ENCODE measurements at places on chromosomes 2 and 18.
A peak's percentile ranks its signal among the peaks of the same experiment; 100 is the strongest.

DNA sequence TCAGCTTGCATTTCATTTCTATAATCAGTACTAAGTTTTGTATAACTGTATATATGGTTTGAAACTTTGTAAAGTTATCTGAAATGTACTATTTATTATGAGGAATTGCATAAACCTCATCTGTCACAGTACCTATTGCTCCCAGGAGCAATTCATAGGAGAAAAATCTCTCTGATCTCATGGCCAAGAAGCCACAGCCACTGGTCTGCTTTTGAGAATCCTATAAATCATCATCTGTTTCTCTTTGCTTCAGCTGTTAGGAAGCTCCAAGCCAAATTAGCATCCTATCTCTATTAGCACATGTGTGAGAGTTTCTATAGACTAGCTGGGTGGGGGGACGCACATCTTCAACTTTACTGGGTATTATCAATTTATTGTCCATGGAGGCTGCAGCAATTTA, 210.3 kb downstream of the CYP26B1 start:
- no peak for DNase-seq

- DNase-seq, result no peak
These were observed 95.9 kb upstream of the MSH2 start for GRCh38 chr2:47307066-47307465.

DNA sequence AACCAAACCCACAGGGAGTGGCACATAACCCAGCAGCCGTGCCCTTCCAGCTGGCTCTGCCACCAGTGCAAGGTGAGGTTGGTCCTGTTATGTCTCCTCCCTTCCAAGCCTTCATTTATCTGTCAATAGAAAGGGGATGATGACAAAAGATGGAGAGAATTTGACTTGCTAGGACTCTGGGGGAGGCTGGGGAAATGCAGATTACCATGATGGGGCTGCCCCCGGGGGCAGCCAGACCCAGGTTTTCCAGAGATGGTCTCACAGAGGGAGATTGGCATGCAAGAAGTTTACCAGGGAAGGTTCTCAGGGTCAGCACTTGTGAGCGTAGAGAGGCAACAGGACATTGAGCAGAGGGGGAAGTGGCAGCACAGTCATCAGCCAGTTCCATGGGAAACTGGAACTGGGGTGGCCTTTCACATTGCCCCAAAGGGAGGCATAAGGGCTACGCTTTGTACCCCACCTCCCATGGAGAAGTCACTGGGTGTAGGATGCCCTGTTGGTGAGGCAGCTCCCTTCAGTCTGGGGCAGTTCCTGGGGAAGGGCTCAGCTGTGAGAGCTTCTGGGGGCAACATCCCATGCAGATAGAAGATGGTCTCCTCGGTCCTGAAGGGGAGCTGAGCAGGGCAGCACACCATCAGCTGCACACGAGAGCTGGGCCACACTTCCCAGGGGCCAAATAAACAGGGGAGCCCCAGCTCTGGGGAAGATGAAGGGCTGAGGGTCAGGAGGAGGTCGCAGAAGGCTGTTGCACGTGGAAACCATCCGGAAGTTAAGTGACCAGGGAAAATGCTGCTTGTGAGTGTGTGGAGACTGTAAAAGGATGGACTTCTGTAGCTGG, 117.8 kb upstream of the EPC2 start:
- no peak for DNase-seq

- DNase-seq, result no peak
These were observed 24.5 kb upstream of the MMADHC start for GRCh38 chr2:149612122-149612521.

- DNase-seq, result no peak
These were observed 782 bp downstream of the COL6A3 start for GRCh38 chr2:237412988-237413776.

DNA sequence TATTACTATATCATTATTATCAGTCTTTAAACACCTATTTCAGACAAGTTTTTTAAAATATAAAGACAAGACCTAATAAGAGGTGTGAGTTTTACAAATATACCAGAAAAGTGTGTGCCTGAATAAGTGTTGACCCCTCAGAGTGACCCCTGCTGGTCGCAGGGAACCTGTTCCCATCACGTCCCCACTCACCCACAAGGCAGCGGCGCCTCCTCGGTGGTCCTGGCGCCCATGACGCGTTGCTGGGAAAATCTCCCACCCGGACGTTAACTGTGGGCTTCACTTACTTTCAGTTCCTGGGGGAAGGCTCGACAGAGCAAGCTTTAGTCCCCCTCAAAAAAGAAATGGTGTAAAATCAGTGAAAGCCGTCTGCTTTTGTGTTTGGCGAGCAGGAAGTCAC, 93.5 kb downstream of the TMEM18 start:
- DNase-seq, result no peak

GRCh38 chr2:88626171-88627054, 851 bp downstream of the EIF2AK3 start:
- peak; percentile 51 for DNase-seq

DNA sequence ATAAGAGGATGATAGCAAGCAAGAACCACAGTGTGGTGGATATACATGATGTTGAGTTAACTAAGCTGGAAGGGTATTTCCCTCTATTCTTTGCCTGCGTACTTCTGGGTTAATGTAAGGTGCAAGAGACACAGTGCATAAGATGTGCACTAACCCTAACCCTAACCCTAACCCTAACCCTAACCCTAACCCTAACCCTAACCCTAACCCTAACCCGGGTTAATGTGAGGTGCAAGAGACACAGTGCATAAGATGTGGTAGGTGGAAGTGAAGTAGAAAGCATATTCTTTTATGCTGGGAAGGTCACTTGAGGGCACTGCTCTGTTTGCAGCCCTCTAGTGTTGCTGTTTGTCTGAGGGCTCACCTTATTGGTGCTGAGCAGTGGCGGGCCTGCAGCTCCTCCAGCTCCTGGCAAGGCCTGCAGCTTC, 181.5 kb upstream of the ITGA4 start:
- peak; percentile 50 for DNase-seq

- peak; percentile 13 for DNase-seq
These were observed 519 bp downstream of the TTL start for GRCh38 chr2:112482309-112483041.

- peak; percentile 73 for DNase-seq
These were observed at the start of gene ADGRF3 for GRCh38 chr2:26346454-26347053. TSS of gene ADGRF3 (minus strand) at chr2:26346789. CDS start at chr2:26346234, 555 bp downstream.

DNA sequence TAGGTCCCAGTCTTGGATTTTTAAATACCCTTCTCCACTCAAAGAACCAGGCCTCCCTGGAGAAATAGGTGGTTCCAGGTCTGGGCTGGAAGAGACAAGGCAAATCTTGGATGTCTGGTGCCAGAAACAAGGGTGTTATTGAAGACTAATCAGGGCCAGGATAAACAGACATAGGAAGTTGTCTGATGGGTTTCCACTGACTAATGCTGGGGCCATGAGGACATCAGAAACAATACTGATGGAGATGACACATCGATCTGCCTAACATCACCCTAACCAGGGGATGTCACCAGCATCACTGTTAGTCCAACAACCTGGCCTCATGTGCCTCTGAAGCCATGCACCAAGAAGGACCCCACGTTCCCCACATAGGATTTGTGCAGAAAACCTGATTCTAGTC, 42.5 kb upstream of the GLI2 start:
- no peak for DNase-seq

GRCh38 chr18:47898696-47899095, 31.8 kb downstream of the SMAD2 start:
- DNase-seq, result no peak

- no peak for DNase-seq
These were observed 156.4 kb downstream of the SLC39A10 start for GRCh38 chr2:195813421-195813820.

DNA sequence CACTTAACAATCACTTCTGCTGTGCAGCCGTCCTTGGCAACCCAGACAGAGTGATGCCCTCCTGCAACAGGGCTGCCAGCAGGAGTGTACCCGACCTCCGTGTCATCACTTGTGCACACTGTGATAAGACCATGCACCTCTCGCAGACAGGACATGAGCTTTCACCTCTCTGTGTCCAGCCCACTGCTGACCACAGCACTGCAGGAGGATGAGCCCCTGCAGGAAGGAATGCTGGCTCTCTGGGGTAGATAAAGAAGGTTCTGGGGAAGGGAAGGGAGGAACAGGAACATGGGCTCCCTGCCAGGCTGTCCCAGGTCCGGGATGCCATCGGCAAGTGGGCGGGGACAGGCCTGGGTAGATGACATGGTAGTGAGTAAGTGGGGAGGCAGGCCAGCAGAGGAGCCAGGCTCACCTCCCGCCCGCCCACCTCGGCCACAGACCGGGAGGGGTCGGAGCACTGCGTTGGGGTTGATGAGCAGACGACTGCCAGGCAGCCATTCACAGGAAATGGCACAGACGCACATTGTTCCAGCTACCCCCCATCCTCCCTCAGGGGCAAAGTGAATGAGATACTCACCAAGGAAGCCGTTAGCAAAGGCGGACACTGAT, 18.6 kb upstream of the COL6A3 start:
- peak; percentile 72 for DNase-seq

- no peak for DNase-seq
These were observed 63.9 kb downstream of the KLHL29 start for GRCh38 chr2:23448906-23449305.

DNA sequence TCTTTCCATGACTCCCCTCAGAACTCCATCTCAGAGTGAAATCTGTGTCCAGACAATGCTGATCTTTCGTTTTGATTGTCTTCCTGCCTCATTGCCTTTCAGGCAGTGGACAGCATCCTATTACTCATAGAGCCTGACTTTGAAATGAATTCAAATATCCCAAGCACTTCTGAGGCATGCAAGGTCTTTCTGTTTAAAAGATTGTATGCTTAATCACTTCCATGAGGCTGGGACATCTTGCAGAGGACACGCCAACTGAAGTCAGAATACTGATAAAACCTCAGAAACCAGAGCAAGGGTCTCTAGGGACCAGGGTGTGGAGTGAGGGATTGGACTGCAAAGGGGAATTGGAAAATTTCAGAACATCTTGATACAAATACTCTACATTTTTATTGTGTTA, 836.5 kb upstream of the ID2 start:
- no peak for DNase-seq

DNA sequence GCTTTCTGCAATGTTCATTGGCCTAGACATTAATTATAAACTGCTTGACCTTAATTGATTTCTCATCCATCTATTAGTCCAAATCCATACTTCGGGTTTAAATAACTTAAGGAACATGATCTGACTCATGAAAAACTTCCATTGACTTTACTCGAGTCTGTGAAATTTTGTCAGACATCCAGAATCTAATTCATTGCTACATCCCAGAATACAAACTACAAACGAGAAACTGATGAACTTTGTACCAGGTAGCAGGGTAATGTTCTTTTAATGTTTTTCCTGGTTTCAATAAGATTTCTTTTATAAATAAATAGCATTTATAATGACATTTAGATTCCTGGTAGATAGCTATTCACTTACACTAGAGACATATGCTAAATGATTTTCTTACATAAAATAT, 36.0 kb upstream of the IKZF2 start:
- no peak for DNase-seq

GRCh38 chr18:9951022-9951859, 37.4 kb downstream of the VAPA start:
- DNase-seq, result peak; percentile 27

DNA sequence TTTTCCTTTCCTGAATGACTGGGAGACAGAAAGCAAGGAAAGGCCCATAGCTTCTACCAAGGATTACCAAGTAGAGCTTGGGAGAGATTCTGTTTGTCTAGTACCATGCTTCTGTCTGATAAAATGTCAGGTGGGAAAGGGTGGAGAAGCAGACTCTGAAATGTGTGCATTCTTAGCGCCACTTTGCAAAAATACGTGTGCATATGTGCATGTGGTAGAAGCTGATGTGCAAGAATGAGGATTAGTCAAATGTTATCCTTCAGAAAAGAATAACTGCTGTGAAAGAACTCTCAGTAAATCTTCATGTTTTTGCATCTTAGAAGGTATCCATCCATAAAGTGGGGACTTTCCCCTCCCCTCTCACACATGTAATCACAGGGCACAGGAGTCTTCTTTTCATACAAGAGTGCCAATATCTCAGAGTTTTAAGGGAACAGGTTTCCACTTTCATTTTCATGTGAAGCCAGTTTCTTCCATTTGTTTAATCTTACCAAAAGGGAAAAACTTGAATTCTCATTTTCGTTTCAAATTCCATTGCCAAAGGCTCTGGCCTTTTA, 15.4 kb upstream of the DGKD start:
- DNase-seq, result no peak

DNA sequence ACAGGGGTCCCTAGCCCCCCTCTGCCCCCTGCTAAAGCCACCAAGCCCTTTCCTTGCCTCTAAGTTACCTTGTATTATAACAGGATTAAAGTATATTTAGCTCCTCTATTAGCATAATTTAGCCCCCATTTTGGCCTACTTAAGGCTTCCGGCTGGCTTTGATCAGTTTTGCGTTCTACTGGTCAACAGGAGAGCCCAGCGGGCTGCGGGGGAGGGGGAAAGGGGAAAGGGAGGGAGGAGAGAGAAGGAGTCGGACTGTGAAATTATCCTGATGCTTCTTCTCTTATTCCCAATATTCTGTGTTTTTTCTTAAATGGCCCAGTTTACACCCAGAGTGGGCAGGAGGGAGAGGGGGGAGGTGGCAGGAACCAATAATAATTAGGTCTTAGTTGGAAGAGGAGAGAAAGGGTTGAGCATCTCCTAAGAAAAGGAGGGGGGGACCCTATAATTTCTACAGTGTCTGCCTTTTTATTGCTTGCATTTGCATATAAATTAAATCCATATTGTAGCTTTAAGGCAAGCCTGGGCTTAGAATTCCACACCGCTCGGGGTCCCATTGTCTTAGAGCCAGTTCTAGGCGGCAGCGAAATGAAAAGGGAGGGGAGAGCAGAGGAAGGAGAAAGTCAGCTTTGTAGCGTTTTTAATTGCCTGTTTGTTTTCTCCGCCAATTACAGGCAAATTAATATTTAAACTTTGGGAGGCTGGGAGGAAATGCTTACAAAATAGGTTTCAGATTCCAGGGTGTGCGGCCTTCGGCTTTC, 39.6 kb downstream of the EN1 start:
- no peak for DNase-seq

- no peak for DNase-seq
These were observed 120.8 kb upstream of the CHAC2 start for GRCh38 chr2:53646788-53647187.

DNA sequence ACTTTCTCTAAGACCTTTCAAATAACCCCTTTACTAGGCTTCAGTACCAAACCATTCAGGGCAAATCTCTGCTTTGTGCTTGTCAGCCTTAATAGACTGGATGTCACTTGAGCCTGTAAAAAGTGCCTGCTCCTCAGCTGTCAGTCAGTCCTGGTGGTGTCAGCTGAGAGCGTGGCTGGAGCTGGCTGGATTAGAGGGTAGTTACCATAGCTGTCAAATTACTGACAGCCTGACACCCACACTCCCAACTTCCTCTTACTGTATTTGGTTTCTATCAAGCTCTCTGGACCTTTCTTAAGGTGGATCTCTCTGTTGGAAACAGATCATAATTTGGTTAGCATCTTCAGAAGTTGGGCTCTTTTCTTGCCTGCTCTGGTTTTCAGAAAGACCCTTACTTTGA, 371.4 kb upstream of the ATP5MC3 start:
- DNase-seq, result no peak

DNA sequence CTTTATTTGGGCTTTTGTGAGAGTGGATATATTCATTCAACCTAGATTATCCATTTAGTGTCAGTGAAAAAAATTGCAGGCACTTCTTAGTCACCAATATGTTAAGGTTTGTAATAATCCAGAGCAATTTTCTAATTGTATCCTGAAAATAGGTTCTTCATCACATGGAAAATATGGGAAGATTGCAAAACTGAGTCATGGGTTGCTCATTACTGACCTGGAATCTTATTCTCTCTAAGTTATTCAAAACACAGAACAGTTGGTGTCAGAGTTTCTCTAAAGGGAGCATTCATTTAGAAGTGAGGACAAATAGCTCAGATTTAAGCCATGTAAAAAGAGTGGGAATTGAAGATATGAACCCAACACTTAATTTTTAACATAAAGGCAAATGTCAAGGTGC, 181.3 kb downstream of the IKZF2 start:
- no peak for DNase-seq
